ENCODE measurements at places on chromosomes 5 and 9.

DNA sequence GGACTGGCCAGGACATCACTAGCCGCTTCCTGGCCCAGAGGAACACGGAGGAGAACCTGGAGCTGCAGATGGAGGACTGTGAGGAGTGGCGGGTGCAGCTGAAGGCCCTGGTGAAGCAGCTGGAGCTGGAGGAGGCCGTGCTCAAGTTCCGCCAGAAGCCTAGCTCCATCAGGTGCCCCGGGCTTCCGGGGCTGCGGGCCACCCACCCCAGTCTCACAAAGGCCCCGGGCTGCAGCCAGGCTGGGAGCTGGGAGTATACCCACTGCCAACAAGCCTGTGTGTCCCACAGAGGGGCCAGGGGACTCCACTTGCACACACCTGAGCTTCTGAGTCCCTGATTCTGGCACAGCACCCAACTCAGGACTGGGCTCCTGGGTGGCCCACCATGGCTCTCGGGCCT is 1.7 kb upstream of the RABL6 start:
- no peak for DNase-seq

GRCh38 chr9:78072586-78073199 is 41.1 kb upstream of the GNAQ start:
- DNase-seq: no peak

- no peak for DNase-seq
These were observed 9.1 kb upstream of the GPSM1 start for GRCh38 chr9:136318111-136318775.

- no peak for DNase-seq
These were observed 50.2 kb downstream of the NDST1 start for GRCh38 chr5:150558088-150558621.

DNA sequence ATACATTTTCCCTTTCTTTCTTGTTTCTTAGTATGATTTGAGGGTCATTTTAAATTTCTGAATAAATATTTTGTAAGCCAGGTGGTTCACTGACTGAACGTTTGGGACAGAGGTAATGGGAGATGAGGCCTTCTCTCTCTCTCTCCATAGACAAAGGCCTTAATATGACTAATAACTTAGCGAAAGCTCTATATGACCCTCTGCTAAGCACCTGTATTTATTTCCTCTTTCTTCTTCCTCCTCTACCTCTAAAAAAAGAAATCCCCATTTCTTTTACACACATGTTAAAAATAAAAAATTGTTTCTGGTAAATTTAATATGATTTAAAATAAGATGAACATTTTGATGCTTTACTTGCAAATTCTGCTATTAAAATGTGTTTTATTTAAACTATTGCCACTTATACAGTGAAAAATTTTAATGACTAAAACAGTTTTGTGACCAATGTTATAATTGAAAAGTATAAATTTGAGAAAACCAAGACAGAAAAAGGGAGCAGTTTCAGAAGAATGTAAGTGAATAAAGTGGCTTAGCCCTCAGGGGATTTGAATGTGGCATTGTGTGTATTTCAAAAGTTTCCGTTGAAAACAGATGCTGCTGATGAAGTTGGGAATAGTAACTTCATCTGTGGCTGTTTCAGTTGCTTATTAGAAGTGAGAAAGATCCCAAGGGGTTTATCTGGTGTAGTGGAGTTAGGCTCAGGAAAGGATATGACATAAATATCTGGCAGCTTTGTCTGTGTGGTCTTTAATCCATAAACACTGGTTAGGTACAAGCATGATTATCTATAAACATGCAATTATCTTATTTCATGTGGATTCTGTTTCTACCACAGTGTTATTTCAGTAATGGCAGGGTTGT is 128.6 kb upstream of the GRHPR start:
- DNase-seq: no peak

DNA sequence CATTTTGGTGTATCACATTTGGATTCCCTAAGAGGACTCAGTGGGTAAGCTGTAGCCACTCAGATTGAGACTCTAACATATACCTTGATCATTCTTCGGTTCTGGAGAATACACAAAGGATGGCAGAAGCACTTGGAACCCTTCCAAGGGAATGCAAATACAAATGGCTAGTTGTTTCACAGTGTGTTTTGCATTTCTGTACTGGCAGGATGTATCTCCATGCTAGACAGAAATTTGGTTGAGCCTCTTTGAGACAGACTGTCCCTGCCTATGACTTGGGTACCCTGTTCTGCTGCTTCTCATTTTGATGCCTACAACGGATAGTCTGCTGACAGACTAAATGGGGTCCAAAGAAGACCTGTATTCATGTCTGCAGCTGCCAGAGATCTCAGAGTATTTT is 273.5 kb downstream of the TMEM38B start:
- no peak for DNase-seq

GRCh38 chr5:109177227-109177626 is 232.5 kb downstream of the PJA2 start:
- no peak for DNase-seq

- no peak for DNase-seq
These were observed 213.2 kb upstream of the ACTBL2 start for GRCh38 chr5:57695706-57696388.
